ENCODE measurements at places on chromosomes 4 and X. TPM values are rescaled to one million over a fixed set of nuclear protein-coding genes. Genes with fewer than 3 reads are reported as not detected.
A peak's percentile ranks its signal among the peaks of the same experiment; 100 is the strongest.

ABLIM2 gene
- total RNA-seq = 3.6 TPM

NLRP2B gene
- total RNA-seq = not detected

RENBP gene
- total RNA-seq = not detected

SLC4A4 gene
- total RNA-seq = 0.47 TPM

IL1RAPL1 gene
- total RNA-seq = 0.12 TPM

TGIF2LX gene
- total RNA-seq = not detected

GRPEL1 gene
- total RNA-seq = 74.5 TPM

HSFX4 gene
- not detected for total RNA-seq

KDR gene
- total RNA-seq = 0.63 TPM

DNA sequence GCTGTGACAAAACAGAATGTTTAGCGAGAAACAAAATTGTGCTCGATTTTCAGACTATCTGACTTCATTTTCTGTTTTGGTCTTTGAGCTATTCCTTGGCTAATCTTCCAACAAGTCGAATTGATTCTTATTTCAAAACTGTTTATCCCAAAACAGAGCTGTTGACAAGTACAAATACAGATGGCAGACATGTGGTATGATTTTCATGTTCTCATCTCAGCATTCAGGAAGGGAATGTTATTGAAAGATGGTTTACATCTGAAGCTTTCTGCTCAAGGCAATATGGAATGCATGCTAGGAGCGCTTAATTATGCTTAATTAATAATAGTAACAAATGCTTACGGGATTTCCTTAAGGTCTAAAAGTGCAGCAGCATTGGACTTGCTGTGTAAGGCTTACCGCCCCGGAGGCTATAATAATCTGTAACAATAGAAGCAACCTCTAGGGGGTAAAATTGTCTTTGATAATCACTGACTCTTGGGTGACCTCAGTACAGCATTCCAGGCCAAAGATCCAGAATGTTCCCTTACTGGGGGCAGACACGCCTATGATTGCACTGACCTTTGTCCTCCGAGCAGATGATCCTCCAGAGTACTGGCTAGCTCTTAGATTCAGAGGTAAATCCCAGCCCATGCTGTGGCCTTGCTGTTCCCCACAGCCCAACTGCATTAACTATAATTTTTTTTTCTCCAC lies 16.4 kb downstream of the LSM6 start:
- DNase-seq = no peak

DNA sequence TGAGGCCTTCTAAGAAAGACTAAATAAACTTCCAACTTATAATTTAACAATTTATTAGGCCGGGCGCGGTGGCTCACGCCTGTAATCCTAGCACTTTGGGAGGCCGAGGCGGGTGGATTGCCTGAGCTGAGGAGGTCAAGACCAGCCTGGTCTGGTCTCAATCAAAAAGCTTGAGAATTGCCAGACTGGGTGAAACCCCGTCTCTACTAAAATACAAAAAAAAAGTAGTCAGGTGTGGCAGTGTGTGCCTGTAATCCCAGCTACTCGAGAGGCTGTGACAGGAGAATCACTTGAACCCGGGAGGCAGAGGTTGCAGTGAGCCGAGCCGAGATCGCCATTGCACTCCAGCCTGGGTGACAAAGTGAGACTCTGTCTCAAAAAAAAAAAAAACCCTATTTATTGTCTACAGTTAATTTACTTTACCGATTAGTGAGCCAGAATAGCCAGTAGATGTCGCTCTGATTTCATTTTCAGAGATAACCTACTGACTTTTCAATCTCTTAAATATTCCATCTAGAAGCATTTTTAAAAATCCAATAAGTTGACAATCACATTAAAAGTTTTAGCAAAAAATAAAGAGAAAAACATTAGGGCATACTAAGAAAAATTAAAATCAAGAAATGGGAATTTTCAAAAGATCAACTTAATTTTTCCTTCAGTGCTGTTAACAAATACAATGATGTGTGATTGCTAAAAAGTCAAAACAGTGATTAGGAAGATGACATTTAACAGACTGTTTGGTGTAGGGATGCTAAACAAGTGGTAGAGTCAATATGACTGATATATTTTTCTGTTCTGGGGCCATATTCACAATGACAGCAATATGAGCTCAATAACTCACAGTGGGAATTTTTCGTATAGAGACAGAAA lies 4.3 kb upstream of the SHROOM3 start:
- DNase-seq = peak; percentile 71

- peak; percentile 92 for DNase-seq
Observed at GRCh38 chr4:11698846-11699590, 270.3 kb upstream of the HS3ST1 start.

DNA sequence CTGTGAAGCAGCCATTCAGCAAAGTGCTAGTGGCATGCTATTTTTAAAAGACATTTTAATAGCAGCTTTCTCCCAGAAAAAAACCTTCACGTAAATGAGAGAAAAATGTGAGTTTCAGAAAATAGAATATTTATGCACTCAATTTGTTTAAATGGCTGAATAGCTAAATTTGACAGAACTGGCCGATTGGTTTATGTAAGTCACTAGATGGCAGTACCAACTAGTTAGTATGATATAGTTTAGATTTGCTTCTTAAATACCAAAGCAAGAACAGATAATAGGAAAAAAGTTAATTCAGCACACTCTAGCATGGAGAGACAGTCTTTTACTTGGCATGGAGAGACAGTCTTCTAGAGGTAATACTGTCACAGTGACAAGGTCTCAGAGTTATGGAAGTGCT lies 250.1 kb downstream of the SNCA start:
- peak; percentile 27 for DNase-seq

GRCh38 chr4:98620087-98620784 lies 38.2 kb downstream of the TSPAN5 start:
- no peak for DNase-seq

DNA sequence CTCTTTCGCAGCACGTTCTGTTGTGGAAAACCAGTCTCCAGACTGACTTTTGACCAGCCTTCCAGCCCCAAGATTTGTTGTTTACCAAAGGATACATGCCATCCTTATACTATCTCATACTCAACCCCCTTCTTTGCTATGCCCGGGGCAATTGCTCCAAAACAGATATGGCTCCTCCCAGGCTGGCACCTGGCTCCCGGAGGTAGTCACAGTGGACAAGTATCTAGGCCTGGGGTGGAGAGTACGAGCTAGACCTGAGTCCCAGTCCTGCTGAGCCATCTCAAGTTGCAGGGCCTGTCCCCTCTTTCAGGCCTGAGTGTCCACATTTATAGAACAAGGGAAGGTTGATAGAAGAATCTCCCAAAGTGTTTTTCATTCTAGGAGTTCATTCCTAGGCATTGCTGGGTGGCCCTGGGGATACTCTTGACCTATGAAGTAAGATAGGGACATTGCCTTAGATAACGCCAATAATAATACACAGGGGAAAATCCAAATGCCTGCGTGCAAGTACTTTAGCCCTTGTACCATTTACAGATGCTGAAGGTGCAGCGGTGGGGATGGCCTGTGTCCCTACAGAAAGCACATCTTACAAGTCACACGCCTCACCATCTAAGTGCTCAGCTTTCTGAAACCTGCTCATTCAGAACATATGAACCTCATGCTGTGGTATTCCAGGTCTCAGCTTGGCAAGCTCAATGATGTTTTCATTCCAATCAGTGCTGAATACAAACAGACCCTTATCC lies 136.7 kb upstream of the MAMLD1 start:
- DNase-seq = no peak

GRCh38 chr4:55010550-55010949 lies 114.8 kb downstream of the KDR start:
- no peak for DNase-seq

DNA sequence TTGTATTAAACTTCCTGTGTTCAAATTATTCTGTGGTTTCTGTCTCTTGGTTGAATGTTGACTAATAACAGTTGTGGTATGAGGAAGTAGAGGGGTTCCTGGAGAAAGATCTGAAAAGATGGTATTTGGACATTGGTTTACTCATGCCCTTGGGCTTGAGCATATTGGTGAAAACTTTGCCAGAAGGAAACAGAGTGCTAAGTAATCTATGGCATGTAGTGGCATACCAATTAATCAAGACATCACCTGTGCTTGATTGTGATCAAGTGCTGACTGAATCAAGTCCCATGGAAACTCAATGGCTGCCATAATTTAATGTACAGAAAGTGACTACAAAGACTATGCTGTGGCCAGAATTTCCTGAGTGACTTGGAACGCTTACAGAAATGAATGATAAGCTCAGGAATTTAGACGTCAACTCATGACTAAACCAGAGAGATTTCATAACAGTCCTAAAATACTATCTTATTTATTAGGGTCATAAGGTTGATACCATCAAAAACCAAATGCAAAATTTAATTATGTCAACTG lies 2062.9 kb downstream of the ARAP2 start:
- DNase-seq = peak; percentile 85

GRCh38 chrX:19909761-19910160 lies 22.4 kb upstream of the SH3KBP1 start:
- DNase-seq = no peak

DNA sequence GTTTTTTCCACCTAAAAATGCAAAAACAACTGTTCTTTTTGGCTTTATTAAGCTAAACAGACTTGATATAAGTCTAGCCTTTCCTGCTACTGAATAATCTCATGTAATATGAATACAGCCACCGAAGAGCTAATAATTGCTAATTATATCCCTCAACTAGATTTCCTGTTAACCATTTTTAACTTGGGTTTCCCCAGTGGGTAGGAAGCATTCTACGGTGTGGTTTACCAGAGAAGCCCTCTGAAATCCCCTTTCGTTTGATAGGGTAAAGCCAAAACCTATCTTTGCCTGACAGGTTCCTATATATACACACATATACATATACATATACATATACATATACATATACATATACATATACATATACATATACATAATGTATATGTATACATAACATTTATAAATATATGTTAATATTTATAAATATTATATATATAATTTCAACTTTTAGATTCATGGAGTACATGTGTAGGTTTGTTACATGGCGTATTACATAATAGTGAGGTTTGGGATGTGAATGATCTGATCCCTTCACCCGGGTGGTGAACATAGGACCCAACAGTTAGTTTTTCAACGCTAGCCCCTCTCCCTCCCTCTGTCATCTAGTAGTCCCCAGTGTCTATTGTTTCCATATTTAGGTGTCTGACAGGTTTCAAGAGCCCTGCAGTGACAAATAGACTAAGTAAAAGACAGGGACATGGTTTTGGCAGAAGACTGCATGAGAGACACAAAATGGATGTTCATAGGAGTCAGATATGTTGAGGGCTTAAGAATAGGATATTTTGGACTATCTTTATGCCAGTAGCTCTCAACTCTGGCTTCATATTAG lies 62.4 kb downstream of the ATXN3L start:
- DNase-seq = no peak

- DNase-seq = no peak
Observed at GRCh38 chr4:126375462-126376054, 1060.8 kb downstream of the FAT4 start.

DNA sequence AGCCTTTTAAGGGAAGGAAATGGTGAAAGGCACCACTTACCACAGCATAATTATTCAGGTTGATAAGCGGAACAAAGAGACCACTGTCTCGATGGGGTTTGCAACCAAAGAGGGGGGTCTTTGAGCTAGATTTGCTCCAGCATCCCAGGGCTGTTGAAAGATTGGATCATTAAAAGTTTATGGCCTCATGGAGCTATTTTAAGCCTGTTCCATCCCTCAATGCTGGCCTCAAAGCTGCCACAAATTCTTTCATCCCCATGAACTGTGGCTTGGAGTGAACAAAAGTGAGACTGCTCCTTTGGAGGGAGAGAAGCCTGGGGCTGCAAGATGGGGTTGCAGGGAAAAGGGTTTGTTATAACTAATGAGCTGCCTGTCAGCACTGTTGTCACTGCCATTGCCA lies 209.8 kb downstream of the RTL9 start:
- DNase-seq = no peak

- no peak for DNase-seq
Observed at GRCh38 chr4:187666697-187667494, 328.7 kb upstream of the ZFP42 start.

DNA sequence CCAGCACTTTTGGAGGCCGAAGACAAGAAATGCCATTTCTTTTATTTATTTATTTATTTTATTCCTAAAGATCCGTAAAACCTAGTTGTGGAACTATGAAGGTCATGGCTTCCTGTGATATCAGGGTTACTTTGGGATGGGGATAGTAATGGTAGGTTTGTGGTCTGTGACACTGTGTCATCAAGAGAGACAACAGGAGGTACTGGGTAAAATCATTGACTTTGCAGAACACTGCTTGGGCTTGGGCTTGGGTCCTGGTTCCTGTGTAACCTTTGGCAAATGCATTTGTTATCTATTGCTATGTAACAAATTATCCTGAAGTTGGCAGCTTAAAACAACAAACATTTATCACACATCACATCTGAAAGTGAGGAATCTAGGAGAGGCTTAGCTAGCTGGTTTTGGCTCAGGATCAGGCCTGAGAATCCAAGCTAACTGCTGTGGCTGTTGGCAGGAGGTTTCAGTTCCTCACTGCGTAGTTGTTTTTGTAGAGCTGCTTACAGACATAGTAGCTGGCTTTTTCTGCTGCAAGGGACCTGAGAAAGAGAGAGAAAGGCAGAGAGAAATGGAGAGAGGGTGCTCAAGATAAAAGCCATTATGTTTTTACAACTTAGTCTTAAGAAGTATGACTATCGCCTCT lies 576.4 kb upstream of the SLIT2 start:
- DNase-seq = no peak

DNA sequence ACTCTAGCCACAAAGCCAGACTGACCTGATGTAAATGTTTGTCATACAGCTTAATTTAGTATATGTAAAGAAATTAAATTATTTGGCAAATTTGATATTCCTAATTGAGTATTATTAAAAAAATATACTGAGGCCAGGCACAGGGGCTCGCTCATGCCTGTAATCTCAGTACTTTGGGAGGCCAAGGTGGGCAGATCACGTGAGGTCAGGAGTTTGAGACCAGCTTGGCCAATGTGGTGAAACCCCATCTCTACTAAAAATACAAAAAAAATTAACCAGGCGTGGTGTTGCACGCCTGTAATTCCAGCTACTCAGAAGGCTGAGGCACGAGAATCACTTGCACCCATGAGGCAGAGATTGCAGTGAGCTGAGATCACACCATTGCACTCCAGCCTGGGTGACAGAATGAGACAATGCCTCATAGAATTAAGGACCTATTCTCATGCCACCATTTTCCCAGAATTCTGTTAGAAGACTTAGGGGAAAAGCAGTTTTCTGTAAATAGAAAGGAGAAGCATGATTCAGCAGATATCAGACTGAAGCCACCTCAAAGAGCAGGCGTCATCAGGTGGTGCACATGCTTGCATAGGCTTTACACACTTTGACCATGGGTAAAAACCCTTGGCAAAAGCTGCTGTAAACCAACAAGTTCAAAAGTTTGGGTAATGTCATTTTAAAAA lies 6.1 kb downstream of the UBQLN2 start:
- no peak for DNase-seq

GRCh38 chrX:136907621-136908020 lies 27.1 kb upstream of the RBMX start:
- DNase-seq = no peak

- peak; percentile 25 for DNase-seq
Observed at GRCh38 chrX:40931921-40932320, 153.3 kb upstream of the USP9X start.
